ENCODE measurements at places on chromosomes 2 and 18. TPM values are rescaled to one million over a fixed set of nuclear protein-coding genes. Genes with fewer than 3 reads are reported as not detected.

DNA sequence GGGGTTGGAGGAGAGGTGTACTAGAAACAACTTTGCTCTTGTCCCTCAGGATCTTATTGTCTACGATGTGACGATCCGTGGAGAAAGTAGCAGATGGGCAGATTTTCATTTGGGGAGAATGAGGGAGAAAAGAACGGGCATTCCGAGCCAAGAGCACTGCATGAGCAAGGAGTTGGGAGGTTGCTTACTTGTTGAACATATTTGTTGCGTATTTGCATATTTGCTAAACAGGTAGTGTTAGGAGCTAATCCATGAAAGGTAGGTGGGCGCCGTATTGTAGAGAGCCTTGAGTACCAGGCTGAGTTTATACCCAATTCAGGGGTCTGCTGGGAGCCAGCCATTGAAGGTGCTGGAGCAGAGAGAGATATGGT lies 490 bp downstream of the BCS1L start:
- H3K4me3 ChIP-seq, result peak overlapping the region; percentile 46
- no peak for DNase-seq
- peaks cover 4% of the 10 kb centered on the region for H3K36me3 ChIP-seq
- H3K27ac ChIP-seq, result no peak overlapping the region
- H3K4me1 ChIP-seq, result no peaks in the 10 kb centered on the region

DNA sequence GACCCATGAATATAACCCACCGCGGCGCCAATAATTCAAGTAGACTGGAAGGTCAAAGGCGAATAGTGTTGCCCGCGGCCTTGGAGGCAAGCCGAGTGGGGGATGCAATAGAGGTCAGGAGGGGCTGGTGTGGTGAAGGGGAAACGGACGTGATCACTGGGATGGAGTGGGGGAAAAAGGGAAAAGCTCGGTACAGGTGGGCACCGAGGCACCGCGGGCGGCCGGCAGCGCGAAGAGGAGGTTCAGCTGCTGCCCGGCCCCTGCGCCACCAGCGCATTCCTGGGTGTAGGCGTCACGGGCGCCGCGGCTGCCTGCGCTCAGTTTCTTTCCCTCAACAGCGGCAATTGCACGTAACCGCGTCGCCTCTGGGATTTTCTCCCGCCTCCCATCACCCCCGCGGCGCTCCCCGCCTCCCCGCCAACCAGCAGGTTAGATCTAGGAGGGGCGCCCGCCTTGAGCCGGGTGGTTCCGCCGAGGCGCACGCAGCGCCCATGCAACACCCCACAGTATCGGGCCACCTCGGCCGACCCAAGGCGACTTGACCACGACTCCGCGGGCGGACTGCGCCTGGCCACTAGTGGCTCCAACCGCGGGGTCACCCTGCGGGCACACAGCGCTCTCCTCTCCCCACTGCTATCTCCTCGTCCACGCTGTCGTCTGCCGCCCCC lies 1.5 kb downstream of the RND3 start:
- H3K4me1 ChIP-seq, result no peaks in the 10 kb centered on the region
- H3K27me3 ChIP-seq, result no peaks in the 10 kb centered on the region
- H3K4me3 ChIP-seq, result peak overlapping the region; percentile 45
- peak overlapping the region; percentile 90 for H3K27ac ChIP-seq
- peak; percentile 95 for DNase-seq
- H3K36me3 ChIP-seq, result no peaks in the 10 kb centered on the region

- DNase-seq, result peak; percentile 67
- no peak overlapping the region for H3K27ac ChIP-seq
- H3K4me1 ChIP-seq, result no peaks in the 10 kb centered on the region
- H3K36me3 ChIP-seq, result no peaks in the 10 kb centered on the region
- H3K27me3 ChIP-seq, result no peaks in the 10 kb centered on the region
- H3K4me3 ChIP-seq, result no peak overlapping the region
These were observed 3.5 kb upstream of the KLF11 start for GRCh38 chr2:10039658-10040410.

GRCh38 chr18:26630596-26630995 lies 82.2 kb upstream of the KCTD1 start:
- H3K4me1 ChIP-seq, result no peaks in the 10 kb centered on the region
- DNase-seq, result no peak
- no peaks in the 10 kb centered on the region for H3K27me3 ChIP-seq
- H3K27ac ChIP-seq, result no peak overlapping the region
- H3K4me3 ChIP-seq, result no peak overlapping the region

GRCh38 chr2:104408266-104408665 lies 445.6 kb upstream of the POU3F3 start:
- no peak overlapping the region for H3K4me3 ChIP-seq
- H3K27me3 ChIP-seq, result no peaks in the 10 kb centered on the region
- H3K36me3 ChIP-seq, result no peaks in the 10 kb centered on the region
- no peak for DNase-seq
- no peak overlapping the region for H3K27ac ChIP-seq

GRCh38 chr2:197134206-197134605 lies 176.4 kb downstream of the ANKRD44 start:
- no peak for DNase-seq
- H3K36me3 ChIP-seq, result no peaks in the 10 kb centered on the region
- H3K4me3 ChIP-seq, result no peak overlapping the region
- no peaks in the 10 kb centered on the region for H3K4me1 ChIP-seq
- no peak overlapping the region for H3K27ac ChIP-seq

DNA sequence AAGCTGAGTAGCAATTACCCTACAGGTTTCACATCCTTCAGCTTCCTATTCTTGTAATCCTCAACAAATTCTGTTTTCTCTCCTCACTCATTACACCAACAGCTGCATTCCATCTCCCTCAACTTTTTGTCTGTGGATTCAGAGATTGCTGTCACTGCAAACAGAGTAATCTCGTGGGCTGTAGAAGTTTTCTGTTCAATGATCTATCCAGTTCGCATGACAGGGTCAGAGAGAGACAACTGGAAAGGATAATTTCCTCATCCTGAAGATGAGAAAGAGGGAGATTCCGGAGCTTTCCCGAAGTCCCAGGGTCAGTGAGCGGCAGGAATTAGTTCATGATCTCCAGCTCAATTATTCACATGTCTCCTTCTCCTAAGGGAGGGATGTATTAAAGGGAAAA lies 75.7 kb downstream of the MYO5B start:
- no peaks in the 10 kb centered on the region for H3K36me3 ChIP-seq
- no peaks in the 10 kb centered on the region for H3K4me1 ChIP-seq
- no peak for DNase-seq
- no peak overlapping the region for H3K4me3 ChIP-seq

DNA sequence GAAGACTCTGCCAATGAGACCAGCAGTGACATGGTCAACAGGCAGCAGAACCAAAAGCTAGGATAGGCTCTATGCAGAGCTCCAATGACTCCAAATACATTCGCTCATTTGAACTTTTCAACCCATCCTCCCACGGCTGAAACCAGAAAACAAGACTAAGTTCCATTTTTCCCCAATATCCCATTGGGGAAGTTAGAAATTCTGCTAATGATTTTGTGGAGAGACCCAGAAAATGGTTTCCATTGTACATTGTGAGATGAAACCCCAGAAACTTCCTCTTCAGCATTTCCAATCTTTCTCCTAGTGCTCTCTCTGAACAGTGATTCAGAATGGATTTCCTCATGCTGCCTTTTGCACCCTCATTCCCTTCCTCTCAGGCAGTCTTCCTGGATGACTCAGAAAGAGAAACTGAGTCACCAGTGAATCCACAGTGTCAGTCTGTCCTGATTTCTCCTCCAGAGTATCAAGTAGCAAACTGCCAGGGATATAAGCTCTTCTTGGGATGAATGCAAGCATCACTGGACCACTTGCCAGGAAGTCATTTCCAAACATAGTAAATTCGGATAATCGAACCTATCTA lies 467.7 kb upstream of the ID2 start:
- H3K27me3 ChIP-seq, result no peaks in the 10 kb centered on the region
- no peak overlapping the region for H3K4me3 ChIP-seq
- DNase-seq, result no peak
- peaks cover 1% of the 10 kb centered on the region for H3K4me1 ChIP-seq
- no peak overlapping the region for H3K27ac ChIP-seq
- H3K36me3 ChIP-seq, result no peaks in the 10 kb centered on the region

DNA sequence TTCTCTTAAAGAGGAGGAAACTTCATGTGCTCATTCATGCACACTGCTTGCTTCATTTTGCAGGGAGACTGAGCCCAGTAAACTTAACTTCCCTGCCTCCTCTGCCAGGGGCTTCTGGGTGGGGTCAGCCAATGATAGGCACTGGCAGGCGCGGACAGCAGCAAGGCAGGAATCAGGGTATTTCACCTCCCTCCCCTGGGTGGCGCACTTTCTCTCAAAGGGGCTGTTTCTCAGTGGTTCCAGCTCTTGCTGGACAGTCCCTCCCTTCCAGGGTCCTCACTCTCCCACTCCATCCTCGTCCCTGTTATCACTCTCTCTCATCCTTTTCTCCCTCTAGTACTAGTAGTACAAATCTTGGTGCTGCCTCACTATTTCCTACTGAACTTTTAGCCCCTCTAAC lies 320.5 kb upstream of the ZNF521 start:
- H3K27ac ChIP-seq, result no peak overlapping the region
- H3K36me3 ChIP-seq, result no peaks in the 10 kb centered on the region
- no peak for DNase-seq
- no peaks in the 10 kb centered on the region for H3K27me3 ChIP-seq
- H3K4me3 ChIP-seq, result no peak overlapping the region

- no peak for DNase-seq
- H3K4me1 ChIP-seq, result no peaks in the 10 kb centered on the region
- H3K4me3 ChIP-seq, result no peak overlapping the region
- no peak overlapping the region for H3K27ac ChIP-seq
These were observed 96.6 kb upstream of the STK17B start for GRCh38 chr2:196268025-196268424.

- DNase-seq, result no peak
- H3K36me3 ChIP-seq, result no peaks in the 10 kb centered on the region
- no peaks in the 10 kb centered on the region for H3K27me3 ChIP-seq
- H3K4me3 ChIP-seq, result no peak overlapping the region
- H3K27ac ChIP-seq, result no peak overlapping the region
- no peaks in the 10 kb centered on the region for H3K4me1 ChIP-seq
These were observed 25.0 kb upstream of the SPAG16 start for GRCh38 chr2:213259266-213259665.

DNA sequence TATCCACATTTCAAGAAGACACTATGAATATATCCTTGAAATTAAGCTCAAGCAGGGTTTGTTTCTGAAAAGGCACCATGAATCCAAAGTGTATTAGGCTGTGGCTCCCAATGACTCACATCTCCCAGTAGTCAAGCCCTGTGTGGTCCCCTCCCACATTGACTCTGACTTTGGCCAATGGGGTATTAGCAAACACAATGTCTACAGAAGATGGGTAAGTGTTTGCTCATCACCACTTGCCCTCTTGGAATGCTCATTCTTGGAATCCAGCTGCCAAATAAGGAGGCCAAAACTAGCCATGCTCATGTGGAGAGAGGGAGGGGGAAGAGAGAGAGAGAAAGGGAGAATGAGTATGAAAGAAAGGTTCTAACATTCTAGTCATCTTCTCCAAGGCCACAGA lies 490.0 kb downstream of the TXNL1 start:
- no peaks in the 10 kb centered on the region for H3K27me3 ChIP-seq
- H3K36me3 ChIP-seq, result no peaks in the 10 kb centered on the region
- H3K4me1 ChIP-seq, result no peaks in the 10 kb centered on the region
- no peak for DNase-seq

DNA sequence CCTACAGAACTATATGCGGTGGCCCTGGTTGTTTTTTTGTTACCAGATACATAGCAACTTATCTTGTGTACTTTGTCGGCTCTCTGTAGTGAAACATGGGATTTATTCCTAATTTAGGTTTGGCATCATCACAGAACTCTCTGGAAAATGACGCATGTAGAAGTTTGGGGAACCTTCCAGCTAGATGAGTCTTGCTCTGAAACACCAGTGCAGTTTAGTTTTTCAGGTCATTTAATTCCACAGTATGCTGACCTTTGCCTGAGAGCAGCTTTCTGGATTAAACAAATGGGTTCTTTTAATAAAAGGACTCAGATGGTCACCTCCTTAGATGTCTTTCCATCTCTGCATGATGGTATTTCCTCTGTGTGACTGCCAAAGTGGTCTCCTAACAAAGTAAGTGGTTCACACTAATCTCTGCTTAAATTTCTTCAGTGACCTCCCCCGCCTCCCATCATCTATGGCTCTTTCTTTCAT lies 39.9 kb downstream of the MYO3B start:
- H3K4me1 ChIP-seq, result no peaks in the 10 kb centered on the region
- no peak for DNase-seq

DNA sequence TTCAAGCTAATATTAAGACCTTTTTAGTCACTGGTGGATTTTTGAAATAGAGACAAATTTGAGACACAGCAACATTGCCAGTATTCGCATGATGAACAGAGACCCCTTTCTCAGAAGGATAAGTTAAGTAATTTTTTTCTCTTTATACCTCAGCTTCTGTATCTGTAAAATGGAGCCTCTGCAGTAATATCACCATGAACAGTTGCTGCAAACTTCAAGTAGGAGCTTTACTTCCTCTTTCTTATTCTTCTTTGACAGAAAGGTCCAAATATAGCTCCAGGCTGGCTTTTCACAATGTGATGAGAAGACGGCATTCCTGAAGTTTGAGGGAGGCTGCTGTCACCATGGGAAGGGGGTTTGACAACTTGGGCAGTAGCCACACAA lies 158.7 kb downstream of the TDRD15 start:
- no peaks in the 10 kb centered on the region for H3K36me3 ChIP-seq
- no peak overlapping the region for H3K4me3 ChIP-seq
- H3K27ac ChIP-seq, result no peak overlapping the region
- H3K4me1 ChIP-seq, result no peaks in the 10 kb centered on the region
- H3K27me3 ChIP-seq, result no peaks in the 10 kb centered on the region
- DNase-seq, result no peak

DNA sequence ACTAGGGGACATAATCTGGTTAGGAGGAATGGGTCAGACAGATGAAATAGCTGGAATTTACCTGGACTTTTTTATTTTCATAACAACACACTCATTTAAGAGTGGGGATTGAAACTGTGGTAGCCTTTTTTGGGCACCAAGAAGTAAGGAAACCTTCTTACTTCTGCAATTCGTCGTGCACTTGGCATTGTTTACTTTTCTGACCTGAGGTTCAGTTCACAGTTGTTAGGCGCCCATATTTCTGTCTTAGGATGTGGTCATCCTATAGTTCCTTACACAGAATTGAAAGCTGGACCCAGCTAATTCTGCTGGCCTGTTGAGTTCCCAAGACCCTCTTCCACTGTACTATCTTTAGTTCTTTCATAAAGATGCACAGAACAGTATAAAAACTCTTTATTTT lies 72.9 kb downstream of the TMX3 start:
- no peak for DNase-seq
- no peaks in the 10 kb centered on the region for H3K36me3 ChIP-seq
- no peaks in the 10 kb centered on the region for H3K4me1 ChIP-seq

DNA sequence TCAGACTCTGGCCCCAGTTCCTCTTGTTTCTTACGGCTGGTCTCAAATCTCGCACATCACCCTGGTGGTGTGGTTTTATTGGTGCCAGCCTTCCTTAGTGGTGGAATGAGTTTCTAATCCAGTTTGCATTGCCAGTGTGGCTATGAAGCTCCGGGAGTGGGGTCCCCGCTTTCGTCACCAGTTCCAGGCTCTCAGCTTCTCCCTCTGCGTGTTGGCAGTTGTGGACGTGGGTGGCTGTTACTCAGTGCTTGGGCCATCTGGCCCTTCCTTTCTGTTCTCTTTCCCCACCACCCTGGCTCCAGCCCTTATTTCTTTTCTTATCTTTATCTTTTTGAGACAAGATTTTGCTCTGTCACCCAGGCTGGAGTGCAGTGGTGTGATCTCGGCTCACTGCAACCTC lies 30.1 kb downstream of the EFR3B start:
- no peak overlapping the region for H3K27ac ChIP-seq
- no peaks in the 10 kb centered on the region for H3K27me3 ChIP-seq
- H3K4me1 ChIP-seq, result no peaks in the 10 kb centered on the region
- H3K36me3 ChIP-seq, result no peaks in the 10 kb centered on the region

LTBP1 gene
- 551 TPM for total RNA-seq

TAF4B gene
- total RNA-seq, result 4.2 TPM

PARD6G gene
- total RNA-seq, result 4.1 TPM

RTP5 gene
- total RNA-seq, result not detected

NYAP2 gene
- total RNA-seq, result 1.7 TPM

LAMA3 gene
- total RNA-seq, result 29.0 TPM
